Stimulated activated CD4-positive, alpha-beta T cell treated with anti-CD3 and anti-CD28 coated beads, Interleukin-4, amount 100 ng/mL, for 48 hours (primary cell): ENCODE measurements at places on chromosomes 3 and 15.
A peak's percentile ranks its signal among the peaks of the same experiment; 100 is the strongest.

- DNase-seq, result no peak
Measured at GRCh38 chr15:51170882-51171633, 76.4 kb upstream of the TNFAIP8L3 start.

- DNase-seq, result no peak
Measured at GRCh38 chr3:149586871-149587270, 71.0 kb downstream of the WWTR1 start.

- no peak for DNase-seq
Measured at GRCh38 chr3:66140106-66140505, 80.7 kb upstream of the SLC25A26 start.

GRCh38 chr3:32709346-32709745 is 24.4 kb downstream of the CNOT10 start:
- DNase-seq, result no peak

DNA sequence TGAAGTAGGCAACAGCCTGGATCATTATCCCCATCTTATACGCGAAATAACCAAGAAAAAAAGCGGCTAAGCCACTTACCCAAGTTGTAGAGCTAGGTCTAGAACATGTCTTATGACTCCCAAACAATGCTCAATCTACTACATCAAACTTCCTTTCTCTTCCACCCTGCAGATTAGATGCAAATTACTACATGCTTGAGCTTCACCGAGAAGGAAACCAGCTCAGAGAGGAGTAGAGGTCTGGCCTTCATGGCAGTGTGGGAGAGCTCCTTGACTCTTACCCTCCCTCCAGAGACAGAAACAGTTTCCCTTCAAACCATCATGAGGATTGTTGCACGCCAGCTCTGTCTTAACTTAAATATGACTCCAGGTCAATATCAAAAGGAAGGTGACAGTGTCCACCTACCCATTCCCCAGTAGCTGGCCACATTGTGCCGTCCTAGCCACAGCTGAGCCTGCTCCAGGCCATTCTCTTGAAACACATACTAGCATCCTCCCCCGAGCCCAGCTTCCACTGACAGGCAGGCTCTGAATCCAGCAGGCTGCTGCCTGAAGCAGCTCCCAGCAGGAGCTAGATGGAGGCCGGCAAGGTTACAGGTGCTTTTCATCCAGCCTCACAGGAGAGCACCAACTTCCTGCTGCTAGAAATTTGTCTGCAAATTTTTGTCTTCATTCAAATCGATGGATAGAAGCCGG is 56.8 kb downstream of the CPN2 start:
- no peak for DNase-seq

- DNase-seq, result no peak
Measured at GRCh38 chr3:174907027-174907426, 47.9 kb downstream of the NAALADL2 start.

DNA sequence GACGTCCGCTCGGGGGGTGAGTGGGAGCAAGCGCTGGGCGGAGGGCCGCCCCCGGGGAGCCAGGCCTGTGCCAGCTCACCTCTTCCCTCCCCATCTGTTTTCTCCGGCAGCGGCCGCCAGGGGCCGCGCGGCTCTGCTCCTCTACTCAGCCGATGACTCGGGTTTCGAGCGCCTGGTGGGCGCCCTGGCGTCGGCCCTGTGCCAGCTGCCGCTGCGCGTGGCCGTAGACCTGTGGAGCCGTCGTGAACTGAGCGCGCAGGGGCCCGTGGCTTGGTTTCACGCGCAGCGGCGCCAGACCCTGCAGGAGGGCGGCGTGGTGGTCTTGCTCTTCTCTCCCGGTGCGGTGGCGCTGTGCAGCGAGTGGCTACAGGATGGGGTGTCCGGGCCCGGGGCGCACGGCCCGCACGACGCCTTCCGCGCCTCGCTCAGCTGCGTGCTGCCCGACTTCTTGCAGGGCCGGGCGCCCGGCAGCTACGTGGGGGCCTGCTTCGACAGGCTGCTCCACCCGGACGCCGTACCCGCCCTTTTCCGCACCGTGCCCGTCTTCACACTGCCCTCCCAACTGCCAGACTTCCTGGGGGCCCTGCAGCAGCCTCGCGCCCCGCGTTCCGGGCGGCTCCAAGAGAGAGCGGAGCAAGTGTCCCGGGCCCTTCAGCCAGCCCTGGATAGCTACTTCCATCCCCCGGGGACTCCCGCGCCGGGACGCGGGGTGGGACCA is 632 bp upstream of the CRELD1 start:
- peak; percentile 81 for DNase-seq

GRCh38 chr3:171821044-171821443 is 10.8 kb upstream of the PLD1 start:
- no peak for DNase-seq

DNA sequence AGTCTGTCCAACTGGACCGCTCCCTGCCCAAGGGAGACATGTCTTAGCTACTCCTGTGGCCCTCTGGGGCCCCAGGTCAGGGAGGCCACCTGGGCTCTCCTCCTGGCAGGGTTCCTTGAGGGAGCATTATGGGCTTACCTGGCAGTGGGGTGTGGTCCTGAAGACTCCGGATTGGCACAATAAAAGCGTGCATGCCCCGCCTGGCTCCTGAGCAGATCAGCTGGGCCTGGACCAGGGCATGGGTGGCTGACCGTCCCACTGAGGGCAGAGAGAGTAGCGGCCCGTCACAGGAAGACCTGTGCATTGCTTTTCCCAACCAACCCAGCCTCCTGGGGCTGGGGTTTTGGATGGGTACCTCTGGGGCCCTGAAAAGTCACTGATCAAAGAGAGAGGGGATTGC is 5.4 kb downstream of the ACOX2 start:
- DNase-seq, result no peak

DNA sequence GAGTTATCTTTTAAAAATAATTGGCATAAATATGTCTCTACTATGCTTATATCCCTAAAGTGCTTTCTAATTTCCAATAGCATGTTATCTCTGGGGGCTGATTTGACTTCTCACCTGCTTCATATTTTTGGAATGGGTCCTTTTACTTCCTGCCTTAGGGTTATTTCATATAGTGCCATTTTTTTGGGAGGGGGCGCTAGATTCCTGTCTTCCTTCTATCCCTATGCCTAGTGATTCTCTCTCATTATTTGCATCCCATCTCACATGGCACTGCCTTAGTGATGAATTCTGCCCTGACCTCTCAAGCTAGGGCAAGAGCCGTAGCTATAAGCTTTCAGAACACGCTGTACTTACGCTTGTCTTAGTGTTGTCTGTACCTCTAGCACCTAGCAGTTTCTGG is 150.3 kb upstream of the SLITRK3 start:
- DNase-seq, result no peak

GRCh38 chr3:186303965-186304364 is 58.1 kb downstream of the DGKG start:
- DNase-seq, result no peak

DNA sequence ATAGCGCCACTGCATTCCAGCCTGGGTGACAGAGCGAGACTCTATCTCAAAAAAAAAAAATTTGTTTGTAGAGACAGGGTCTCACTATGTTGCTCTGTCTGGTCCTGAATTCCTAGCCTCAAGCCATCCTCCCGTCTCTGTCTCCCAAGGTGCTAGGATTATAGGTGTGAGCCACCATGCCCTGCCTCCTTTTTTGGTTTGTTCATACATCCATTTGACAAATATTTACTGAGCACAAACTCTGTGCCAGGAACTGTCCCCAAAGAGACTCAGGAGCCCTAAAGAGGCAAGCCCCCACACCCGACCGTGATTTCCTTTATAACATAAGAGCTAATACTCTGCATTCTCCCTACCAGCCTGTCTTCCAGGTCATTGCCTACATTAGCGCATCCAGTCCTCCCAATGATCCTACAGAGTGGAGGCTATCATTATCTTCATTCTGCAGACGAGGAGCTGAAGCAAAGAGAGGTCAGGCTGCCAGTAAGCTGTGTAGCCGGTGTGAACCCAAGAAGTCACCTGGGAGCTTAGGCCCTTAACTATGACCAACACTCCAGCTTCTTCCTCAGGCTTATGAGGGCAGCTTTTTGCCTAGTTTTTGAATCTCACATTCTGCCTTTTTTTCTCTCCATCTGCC is 6.3 kb upstream of the PXK start:
- DNase-seq, result no peak

GRCh38 chr3:39189150-39189958 is 3.0 kb downstream of the XIRP1 start:
- no peak for DNase-seq

GRCh38 chr3:19739504-19739903 is 194.5 kb downstream of the EFHB start:
- DNase-seq, result no peak

GRCh38 chr3:10442151-10442795 is 63.1 kb downstream of the ATP2B2 start:
- no peak for DNase-seq

- no peak for DNase-seq
Measured at GRCh38 chr15:36936613-36937012, 163.7 kb downstream of the MEIS2 start.

GRCh38 chr3:181384970-181385369 is 326.8 kb upstream of the SOX2 start:
- DNase-seq, result no peak

- DNase-seq, result no peak
Measured at GRCh38 chr15:91807122-91807521, 46.4 kb upstream of the SLCO3A1 start.

DNA sequence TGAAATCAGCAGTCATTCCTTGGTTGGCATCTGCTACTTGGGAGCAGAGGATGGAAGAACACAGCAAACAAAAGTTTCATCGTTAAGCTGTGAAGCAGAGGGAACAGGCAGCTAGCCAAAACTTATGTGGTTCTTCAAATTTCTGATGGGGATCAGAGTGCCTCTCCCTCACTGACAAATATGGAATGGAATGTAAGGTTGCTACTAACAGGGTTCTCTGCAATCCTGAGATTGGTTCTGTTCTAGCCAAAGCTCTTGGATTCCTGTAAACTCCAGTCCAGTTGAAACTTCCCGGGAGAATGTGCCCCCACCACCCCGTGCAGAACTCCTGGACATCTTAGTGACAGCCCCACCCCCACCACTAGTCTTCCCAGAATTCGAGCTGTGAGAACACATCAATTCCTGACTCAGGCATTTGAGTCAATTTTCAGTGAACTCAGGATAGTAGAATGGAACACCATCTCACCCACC is 55.9 kb upstream of the PHLDB2 start:
- no peak for DNase-seq

DNA sequence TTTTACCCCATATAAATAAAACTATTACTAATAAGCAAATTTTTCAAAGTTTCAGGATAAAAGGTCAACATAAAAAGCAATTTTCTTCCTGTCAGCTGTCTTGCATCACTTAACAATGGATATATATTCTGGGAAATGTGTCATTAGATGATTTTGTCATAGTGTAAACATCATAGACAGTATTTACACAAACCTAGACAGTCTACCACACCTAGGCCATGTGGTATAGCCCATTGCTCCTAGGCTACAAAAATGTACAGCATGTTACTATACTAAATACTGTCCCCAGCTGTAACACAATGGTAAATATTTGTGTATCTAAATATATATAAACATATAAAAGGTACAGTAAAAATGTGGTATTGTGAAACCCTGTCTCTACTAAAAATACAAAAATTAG is 156.7 kb downstream of the ANO10 start:
- DNase-seq, result no peak

DNA sequence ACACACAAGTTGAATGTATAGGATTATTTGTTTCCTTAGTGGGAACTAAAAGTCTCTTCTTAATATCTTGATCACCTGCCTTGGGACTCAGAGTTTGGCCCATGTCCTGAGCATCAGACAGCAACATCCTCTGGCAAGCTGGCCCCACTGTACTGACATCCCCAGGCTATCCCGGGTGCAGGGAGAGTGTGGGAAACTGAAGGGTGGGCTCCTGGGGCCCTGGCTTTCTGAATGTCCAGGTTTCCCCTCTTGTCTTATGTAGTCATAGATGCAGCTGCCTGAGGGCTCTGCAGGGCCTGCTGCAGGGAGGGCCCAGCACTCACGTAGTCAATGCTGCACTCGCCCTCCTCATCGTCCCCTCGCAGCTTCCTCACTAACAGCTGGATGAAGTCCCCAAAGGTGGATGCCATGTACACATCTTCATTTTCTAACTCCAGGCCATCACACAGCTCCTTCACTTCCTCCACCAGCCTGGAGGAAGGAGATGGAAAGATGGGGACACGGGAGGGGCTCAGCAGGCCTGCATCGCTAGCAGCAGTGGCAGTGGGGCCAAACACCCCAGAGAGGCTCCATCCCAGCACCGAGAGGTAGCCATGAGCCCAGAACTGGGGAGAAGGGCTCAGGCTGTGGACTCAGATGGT is 42.8 kb downstream of the ALDH1L1 start:
- no peak for DNase-seq

DNA sequence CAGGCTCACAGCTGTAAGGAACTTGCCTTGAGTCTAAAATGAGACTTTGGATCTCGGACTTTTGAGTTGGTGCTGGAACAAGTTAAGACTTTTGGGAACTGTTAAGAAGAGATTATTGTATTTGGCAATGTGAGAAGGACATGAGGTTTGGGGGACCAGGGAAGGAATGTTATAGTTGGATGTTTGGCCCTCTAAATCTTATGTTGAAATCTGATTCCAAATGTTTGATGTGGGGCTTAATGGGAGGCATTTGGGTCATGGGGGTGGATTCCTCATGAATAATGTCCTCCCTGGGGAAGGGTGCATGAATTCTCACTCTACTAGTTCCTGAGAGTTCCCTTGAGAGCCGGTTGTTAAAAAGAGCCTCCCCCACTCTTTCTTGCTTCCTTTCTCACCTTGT is 18.5 kb upstream of the CHCHD6 start:
- DNase-seq, result no peak

- DNase-seq, result no peak
Measured at GRCh38 chr3:149442851-149443544, 31.5 kb upstream of the TM4SF4 start.

GRCh38 chr15:67165254-67166253 is 88.9 kb downstream of the AAGAB start:
- DNase-seq, result no peak

DNA sequence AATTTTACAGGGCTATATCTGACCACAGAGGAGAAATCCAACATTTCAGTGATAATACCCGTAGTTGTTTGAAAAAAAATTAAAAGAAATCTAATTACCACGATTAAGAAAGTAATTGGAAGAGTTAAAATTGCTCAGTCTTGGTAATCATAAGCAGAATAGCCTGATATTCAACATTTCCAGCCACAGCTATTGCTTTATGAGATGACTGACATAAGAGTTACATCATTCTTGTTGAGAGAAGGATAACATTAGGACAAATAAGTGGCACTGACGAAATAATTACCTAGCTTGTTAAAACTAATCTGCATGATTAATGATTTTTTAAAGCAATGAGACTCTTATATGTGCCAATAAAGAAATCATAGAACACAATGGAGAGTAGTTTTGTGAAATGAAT is 825.0 kb upstream of the GBE1 start:
- DNase-seq, result no peak

DNA sequence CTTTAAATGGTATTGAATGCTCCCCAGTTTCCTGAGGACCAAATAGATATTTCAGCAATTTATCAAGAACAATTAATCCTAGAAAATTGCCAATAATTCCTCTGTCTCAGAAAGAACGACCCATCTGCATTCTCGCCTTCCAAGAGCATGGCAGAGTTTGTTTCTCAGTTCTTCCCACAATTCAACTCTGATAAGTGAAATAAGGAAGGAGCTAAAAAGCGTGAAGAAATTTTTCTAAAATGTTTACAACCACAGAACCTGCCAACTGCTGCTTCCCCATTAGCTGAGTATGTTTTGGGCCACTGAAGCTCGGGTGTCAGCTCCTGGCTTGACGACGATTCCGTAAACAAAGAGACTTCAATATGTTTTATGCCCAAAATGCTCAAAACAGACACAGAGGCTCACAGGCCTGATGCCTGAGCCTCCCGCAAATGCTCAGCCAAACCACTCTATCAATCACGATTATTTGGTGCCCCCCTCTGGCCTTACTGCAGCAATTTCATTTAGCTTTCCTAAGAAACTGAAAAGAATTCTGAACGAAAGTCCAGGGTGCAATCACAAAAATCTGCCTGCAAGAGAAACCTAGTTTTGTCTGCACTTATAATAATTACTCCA is 259.2 kb upstream of the CCDC54 start:
- DNase-seq, result no peak
